ENCODE measurements at places on chromosomes 7 and 10. TPM values are rescaled to one million over a fixed set of nuclear protein-coding genes. Genes with fewer than 3 reads are reported as not detected.

The CALML5 gene
- not detected for total RNA-seq

- no peak for DNase-seq
Measured at GRCh38 chr7:103989200-103989784, at the start of gene RELN. TSS of gene RELN (minus strand) at chr7:103989658. CDS start at chr7:103989356, 302 bp downstream.

The HOXA9 gene
- 8.7 TPM for total RNA-seq

GRCh38 chr10:107708981-107709380 lies 544.5 kb upstream of the SORCS1 start:
- peak; percentile 4 for DNase-seq

DNA sequence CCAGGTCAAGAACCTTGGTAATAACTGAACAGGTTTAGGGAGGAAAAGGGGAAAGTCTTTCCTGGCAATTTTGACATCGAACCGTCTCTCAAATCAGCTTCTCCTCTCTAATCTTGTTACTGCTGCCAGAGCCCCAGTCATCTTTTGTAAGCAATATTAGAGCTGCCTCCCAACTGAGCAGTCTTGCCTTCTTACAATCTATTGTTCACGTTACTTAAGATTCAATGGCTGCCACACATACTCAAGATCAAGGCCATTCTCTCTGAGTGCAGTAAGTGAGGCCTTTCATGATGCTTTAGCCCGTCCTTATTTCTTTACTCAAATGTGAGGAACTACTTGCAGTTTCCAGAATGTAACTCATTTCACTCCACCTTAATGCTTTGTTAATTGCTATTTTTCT lies 12.4 kb downstream of the NET1 start:
- no peak for DNase-seq

GRCh38 chr7:1313613-1314012 lies 80.9 kb downstream of the UNCX start:
- no peak for DNase-seq

- no peak for DNase-seq
Measured at GRCh38 chr7:25671111-25671510, 442.8 kb upstream of the NPVF start.

GRCh38 chr10:22984066-22984465 lies 56.2 kb downstream of the ARMC3 start:
- DNase-seq, result no peak

DNA sequence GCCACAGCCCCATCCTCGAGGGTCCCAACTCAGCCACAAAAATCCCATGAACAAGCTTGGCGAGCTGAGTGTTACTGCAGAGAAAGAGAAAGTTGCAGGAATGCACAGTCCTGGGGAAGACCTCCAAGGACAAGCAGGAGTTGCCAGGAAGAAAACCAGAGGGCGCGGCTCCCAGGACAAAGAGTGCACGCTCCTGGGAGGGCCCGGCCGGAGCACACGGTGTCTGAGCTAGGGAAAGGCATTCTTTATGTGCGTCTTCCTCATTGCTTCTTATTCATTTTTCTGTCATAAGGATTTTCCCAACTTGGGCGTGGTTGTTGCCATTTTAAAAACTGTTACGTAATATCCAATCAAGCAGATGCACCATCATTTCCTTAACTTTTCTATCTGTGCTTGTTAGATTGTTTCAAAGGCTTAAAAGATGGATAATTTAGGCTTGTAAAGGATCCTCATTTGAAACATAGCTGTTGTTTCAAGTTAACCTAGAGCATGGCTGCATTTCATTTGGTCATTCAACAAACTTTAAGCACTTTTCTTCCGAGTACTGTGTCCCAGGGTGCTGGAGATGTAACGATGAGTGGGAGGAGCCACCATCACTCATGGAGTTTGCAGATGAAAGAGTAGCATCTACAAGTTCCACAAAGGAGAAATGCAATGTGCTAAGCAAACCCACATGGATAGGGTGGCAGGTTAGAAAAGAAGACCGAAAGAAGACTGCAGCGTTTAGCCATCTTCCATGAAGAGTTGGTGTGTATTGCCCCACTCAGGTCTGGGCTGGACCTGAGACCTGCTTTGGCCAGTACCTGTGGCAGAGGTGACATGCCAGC lies 5.6 kb upstream of the CNPY1 start:
- no peak for DNase-seq

DNA sequence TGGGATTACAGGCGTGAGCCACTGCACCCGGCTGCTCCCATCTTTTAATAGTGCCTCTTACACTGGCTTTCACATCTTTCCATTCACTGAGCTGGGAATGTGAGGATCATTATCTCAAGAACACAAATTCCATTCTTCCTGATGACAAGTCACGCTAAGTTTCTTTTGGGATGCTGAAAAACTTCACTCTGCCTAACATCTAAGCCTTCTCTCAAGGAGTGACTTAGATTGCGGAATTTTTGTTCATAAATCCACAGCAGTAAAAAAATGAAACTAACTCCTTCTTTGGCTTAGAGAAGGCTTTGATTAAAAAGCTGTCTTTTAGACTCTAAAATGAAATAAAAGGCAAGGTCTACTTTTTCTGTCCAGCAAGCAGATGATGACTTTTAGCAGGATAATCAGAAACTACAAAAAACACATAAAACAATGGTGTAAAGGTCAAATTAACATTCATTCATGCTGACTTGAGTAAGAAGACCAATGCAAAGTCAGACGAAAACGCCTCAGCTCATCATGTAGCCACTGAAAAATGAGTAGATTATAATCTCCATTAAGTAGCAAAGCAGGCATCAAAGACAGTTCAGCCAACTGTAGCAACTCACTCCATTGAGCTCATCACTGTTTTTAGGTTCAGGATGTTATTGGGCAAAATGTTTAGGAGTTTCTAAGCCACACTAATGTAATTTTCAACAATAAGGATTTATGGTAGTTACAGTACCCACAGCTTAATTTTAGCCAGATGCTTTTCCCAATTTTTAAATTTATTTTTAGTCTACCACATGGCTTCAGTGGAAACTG lies 178.8 kb downstream of the ELMO1 start:
- no peak for DNase-seq

DNA sequence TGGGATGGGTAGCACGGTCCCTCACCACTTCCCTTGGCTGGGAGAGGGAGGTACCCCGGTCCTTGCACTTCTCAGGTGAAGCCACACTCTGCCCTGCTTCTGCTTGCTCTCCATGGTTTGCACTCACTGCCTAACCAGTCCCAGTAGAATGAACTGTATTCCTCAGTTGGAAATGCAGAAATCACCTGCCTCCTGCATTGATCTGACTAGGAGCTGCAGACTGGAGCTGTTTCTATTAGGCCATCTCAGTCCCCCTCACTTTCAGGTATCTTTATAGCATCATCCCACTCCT lies 264.9 kb downstream of the ZWINT start:
- no peak for DNase-seq

DNA sequence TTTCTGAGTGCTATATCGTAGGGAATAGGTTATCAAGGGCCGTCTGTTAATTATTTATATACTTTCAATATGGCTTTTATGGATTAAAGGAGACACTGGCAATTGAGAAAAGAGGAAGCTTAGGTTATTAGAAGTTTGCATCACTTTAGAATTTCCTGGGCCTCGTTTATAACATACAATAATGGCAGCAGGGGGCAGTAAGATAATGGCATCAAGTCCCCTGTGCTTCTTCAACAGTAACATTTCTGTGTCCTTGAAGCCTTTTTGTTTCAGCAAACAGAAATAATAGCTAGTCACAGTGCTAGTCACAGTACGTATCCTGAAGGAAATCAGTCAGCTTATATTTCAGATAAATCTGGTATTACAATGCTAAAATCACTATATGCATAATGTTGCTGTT lies 41.9 kb downstream of the SPAM1 start:
- DNase-seq, result no peak

The SKIDA1 gene
- total RNA-seq, result 0.63 TPM

The CREB5 gene
- total RNA-seq, result 6.5 TPM

DNA sequence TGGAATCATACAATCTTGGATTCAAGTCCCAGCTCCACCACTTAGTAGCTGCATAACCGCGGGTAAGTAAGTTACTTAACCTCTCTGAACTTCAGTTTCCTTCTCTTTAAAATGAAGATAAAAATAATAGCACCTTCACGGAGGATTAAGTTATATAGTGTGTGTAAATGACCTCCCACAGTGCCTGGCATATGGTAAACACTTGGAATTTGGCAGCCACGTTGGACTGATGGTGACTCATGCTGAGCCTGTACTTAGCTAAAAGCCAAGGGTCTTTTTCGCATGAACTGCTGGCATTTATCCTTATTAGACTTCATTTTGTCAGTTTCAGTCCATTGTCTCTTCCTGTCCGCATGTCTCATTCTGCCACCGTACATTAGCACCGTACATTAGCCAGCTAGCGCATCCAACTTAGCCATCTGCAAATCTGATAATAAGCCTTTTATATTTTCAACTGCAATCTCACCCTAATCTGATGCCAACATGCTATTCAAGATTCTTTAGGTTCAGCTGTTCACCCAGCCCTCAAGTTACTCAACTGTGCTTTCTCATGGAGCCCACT lies 11.2 kb downstream of the SLC13A4 start:
- peak; percentile 80 for DNase-seq

DNA sequence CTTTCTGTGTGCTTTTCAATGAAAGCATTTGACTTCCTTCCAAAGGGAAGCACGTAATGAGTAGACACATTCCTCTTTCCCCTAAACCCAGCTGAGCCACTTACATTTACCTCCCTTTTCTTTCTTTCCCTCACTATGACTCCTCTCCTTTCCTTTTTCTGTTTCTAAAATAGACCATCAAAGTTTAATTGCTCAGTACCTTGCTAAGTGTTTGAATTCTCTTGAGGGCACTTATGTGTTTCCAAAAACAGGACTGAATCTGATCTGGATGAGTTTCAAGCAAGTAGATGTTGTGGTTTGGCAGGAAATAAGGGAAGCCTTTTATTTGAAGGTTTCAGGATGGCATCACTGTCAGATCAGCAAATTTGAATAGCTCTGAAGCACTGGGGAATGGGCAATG lies 396.2 kb downstream of the REEP3 start:
- no peak for DNase-seq

The HMX2 gene
- not detected for total RNA-seq

DNA sequence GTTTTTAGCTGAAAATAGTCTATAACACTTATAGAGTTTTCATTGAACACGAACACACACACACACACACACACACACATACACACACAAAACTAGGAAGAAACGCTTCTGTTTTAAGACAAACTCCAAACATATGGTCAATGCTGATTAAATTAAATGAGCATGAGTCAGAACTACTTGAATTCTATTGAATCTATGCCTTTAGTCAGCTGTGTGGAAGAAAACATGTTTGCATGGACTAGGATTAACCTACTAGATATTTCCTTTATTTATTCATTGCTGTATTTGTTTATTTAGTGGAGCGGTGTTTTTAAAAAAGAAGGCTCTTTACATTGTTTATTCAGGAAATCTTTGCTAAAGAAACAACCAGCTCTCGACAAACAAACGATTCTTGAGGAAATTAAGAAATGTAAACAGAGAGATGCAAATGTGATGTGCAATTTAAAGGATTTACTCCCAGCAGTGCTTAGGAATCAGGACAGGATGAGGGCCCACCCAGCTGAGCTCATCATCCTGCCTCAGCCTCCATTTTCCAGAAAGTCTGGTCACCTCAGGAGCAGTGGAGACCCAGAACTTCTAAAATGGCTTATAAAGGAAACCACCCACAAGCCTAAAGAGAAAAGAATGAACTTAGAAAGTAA lies 83.2 kb downstream of the PDE1C start:
- no peak for DNase-seq

GRCh38 chr10:96082748-96083147 lies 39.4 kb downstream of the CCNJ start:
- no peak for DNase-seq

DNA sequence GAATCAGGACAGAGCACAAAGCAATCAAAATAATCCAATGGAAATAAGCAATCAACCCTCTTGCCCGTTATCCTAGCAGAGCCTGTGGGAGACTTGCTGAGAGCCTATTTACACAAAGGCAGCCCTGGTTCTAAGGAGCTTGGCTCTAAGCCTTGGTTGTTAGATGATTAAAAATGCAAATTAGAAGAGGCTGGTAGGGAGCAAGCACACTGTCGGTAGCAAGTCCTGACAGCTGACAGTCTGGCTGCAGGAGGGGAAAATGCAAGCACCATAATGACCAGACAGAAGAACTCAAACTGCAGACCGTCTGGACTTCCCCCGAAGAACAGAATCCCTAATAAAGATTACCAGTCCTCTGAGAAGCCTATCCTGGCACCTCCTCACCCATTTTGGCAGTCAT lies 131.8 kb upstream of the CTTNBP2 start:
- DNase-seq, result no peak

GRCh38 chr10:70162892-70163201 lies 7.5 kb downstream of the SAR1A start:
- DNase-seq, result no peak

DNA sequence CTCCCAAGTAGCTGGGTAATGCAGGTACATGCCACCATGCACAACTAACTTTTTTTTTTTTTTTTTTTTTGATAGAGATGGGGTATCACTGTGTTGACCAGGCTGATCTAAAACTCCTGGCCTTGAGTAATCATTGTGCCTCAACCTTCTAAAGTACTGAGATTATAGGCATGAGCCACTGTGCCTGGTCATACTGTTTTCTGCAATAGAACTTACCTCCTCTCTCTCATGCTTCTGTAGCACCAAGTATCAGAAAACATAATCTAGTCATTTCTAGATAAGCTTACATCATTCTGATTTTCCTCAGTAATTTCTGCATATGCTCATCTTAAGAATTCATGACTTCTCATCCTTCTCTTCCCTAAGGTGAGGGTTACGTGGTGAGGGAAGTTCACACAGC lies 210.0 kb downstream of the IMMP2L start:
- no peak for DNase-seq

GRCh38 chr7:55438085-55438756 lies 73.1 kb downstream of the LANCL2 start:
- DNase-seq, result no peak

- no peak for DNase-seq
Measured at GRCh38 chr7:155380976-155381851, 76.7 kb upstream of the EN2 start.

The C10orf67 gene
- total RNA-seq, result 0.19 TPM

- peak; percentile 94 for DNase-seq
Measured at GRCh38 chr10:102322914-102323313, 72.6 kb upstream of the NFKB2 start.

The H2BK1 gene
- total RNA-seq, result not detected

GRCh38 chr7:17990761-17991160 lies 36.9 kb downstream of the PRPS1L1 start:
- DNase-seq, result no peak

DNA sequence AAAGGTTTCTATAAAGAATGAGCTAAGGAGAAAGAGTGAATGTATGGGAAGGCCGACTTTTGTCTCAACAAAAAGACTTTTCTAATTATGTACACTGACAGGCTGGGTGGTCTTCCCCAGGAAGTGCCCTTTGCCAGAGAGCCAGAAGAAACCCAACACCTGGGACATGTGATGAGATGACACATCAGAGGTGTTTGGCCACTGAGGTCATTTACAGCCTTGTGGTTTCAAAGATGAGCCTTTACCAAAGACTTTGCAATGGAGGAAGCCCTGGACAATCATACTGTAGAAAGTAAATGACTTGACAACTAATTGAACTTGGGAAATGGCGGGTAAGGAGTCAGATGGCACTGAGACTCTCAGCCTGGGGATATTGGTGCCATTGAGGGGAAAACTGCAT lies 3.4 kb upstream of the NRG3 start:
- DNase-seq, result no peak

GRCh38 chr7:29467193-29467926 lies 96.3 kb upstream of the PRR15 start:
- no peak for DNase-seq

The DNAH11 gene
- under 0.01 TPM for total RNA-seq

The SRRM3 gene
- total RNA-seq, result 0.40 TPM

The TLX1 gene
- not detected for total RNA-seq

The ITPRID1 gene
- total RNA-seq, result not detected
